Hepatocyte (in vitro differentiated cells): ENCODE measurements at places on chromosomes 1 and 21. TPM values are rescaled to one million over a fixed set of nuclear protein-coding genes. Genes with fewer than 3 reads are reported as not detected.

Gene HOOK1
- 33.0 and 36.8 TPM in 2 replicates for total RNA-seq

Gene NR1I3
- total RNA-seq = 2.6 and 4.1 TPM in 2 replicates

Gene AADACL4
- total RNA-seq = 0.20 TPM in 1 of 2 replicates, not detected in the other

Gene PARS2
- total RNA-seq = 4.8 and 5.3 TPM in 2 replicates

Gene SPATA1
- total RNA-seq = 0.90 and 2.6 TPM in 2 replicates

Gene SUCO
- 97.0 and 113 TPM in 2 replicates for total RNA-seq

Gene FCRL5
- not detected in 2 replicates for total RNA-seq

Gene PAPPA2
- 2.6 and 2.9 TPM in 2 replicates for total RNA-seq

Gene FABP3
- 23.9 and 39.1 TPM in 2 replicates for total RNA-seq

Gene ATP1A2
- 2.9 and 4.7 TPM in 2 replicates for total RNA-seq

Gene C4BPA
- total RNA-seq = 17.2 and 23.5 TPM in 2 replicates

Gene SERPINC1
- total RNA-seq = 123 and 125 TPM in 2 replicates

Gene PADI4
- not detected in 2 replicates for total RNA-seq

Gene LHX4
- total RNA-seq = 0.03 TPM in 1 of 2 replicates, not detected in the other

Gene OR2L8
- total RNA-seq = not detected in 2 replicates

Gene ANKRD34A
- total RNA-seq = 0.28 and 0.90 TPM in 2 replicates

Gene PDC
- total RNA-seq = not detected in 2 replicates

Gene OR2T35
- total RNA-seq = not detected in 2 replicates

Gene ABCA4
- 0.53 and 1.0 TPM in 2 replicates for total RNA-seq

Gene AMY1C
- total RNA-seq = not detected in 2 replicates

Gene SMIM11
- 2.7 and 16.8 TPM in 2 replicates for total RNA-seq

Gene TMEM125
- total RNA-seq = 28.7 and 29.8 TPM in 2 replicates

Gene FHAD1
- total RNA-seq = 0.13 and 0.24 TPM in 2 replicates

Gene RAP1A
- total RNA-seq = 49.6 and 56.2 TPM in 2 replicates
